ENCODE measurements at places on chromosomes 13 and 19.

DNA sequence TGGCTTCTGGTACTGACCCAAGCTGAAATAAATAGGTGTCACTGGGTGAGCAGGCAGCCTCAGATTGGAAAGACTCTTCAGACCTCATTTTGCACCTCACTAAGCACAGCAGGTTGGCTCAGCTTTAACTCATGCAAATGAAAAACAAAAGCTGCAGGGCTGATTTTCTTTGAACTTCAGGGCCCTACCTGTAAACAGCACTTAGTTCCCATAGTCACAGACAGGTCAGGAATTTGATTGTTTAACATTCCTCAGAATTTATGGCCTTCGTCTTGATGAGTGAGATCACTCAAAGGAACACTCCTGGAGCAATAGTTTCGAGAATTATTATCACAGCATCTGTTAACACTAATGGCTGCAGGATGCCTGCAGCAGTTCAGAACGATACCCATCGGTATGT is 718.5 kb downstream of the EFNB2 start:
- no peak for DNase-seq

- DNase-seq, result no peak
These were observed 57.0 kb downstream of the SLC10A2 start for GRCh38 chr13:103009051-103009840.

DNA sequence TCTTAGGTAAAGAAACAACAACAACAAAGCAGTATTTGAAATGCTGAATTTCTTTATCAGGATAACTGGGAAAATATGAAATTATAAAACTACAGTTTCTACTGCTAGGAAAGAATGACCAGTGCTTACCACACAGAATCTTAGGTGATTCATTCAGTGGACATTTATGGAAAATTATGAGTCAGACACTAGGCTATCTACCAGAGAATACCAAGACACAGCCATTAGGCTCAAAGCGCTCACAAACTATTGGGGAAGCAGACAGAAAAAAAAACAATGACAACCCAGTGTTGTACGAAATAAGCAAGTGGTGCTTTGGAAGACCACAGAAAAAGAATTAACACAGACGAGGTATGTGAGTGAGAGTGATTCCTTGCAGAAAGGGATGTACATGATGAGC is 1019.5 kb downstream of the PCDH9 start:
- no peak for DNase-seq

DNA sequence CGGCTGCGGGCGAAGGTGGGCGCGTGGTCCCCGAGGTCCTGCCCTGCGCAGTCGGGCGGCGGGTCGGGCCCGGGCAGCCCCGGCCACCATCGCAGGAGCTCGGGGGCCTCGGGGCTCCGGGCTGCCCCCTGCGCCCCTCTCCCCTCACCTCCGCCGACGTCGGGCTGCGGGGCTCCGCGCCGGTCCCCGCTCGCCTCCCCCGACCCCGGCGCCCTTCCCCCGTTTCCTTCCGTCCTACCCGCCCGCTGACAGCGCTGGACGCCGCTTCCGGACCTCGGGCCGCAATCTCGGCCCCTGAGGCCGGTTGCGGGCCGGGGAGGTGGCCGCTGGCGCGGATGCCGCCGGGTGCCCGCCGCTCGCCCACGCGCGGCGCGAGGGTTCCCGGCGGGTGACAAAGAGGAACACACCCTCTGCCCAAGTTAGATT is 720 bp downstream of the FARP1 start:
- no peak for DNase-seq

DNA sequence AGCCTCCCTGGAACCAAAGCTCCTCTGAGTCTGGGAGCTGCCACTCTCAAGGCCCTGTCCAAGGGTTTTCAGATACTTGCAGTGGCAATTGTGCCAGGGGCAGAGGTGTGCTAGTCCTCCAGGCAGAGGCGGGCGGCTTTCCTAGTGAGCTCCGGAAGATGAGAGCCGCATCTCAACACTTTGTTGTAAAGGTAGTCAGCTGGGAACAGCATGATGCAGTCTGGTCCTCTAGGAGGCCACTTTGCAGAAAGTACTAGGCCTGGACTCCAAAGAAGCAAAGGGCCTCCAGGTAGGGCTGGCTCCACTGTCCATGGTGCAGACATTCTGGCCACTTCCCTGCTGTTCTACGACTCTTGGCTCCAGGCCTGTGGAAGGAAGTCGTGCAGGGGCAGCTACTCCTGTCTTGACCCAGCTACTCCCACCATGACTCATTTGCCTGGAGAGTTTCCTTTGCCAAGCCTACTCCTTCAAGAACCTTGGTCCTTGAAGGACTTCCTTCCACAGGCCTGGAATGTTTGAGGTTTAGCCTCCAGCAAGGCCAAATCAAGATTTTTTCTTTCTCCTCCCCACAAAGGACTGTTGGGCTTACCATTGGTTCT is 9.9 kb upstream of the ZNF536 start:
- no peak for DNase-seq

DNA sequence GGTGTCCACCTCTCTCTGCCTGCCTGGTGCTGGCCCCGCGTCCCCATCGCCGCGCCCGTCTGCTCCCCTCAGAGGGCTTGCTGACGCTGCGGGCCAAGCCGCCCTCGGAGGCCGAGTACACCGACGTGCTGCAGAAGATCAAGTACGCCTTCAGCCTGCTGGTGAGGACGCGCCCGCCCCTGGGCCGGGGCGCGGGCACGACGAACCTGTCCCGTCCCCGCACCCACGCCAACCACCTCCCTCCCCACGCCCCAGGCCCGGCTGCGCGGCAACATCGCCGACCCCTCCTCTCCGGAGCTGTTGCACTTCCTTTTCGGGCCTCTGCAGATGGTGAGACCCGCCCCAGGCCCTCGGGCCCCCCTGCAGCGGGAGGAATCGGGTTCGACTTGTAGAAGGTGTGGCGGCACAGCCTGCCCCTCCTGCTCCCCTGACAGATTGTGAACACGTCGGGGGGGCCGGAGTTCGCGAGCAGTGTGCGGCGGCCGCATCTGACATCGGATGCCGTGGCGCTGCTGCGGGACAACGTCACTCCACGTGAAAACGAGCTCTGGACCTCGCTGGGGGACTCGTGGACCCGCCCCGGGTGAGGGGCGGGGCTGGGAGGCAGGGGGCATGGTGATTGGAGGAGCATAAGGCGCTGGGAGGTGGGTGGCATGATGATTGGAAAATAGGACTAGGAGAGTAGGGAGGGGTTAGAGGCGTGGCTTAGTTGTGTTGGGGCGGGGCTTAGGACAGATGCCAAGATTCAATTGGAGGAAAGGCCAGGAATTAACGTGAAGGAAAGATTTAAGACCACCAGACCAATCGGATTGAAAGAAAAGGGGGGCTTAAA is 6.6 kb downstream of the EPS8L1 start:
- DNase-seq, result peak; percentile 40

DNA sequence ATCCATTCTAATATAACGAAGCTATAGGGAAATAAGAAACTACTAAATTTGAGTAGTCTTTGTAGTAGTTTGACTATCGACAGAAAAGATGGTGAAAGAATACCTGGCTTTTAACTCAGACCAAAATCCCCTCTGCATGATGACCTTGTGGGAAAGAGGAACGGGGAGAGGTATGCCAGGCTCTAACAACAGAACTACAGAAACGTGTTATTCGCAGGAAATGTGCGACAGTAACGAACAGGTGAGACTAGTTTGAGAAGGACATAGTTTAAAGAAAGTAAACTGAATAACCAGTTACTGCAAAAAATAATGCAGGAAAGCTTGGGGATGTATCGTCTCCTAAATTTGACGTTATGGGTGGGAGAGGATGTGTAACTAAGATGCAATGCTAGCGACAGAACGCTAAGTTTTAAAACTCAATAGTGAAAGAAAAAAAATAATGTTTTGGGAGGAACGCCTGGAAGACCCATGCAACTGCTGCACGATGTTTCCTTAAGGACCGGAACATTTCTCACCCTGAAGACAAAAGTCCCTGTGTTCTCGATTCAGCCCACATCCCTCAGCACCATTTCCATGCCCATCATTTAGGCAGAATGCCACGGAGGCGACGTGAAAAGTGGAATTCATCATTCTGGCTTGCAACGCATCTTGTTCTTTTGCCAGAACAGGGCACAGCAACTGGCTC is 1.6 kb upstream of the RAP2A start:
- DNase-seq, result no peak

- no peak for DNase-seq
These were observed 6.6 kb upstream of the C1QTNF9B start for GRCh38 chr13:23903906-23904280.

DNA sequence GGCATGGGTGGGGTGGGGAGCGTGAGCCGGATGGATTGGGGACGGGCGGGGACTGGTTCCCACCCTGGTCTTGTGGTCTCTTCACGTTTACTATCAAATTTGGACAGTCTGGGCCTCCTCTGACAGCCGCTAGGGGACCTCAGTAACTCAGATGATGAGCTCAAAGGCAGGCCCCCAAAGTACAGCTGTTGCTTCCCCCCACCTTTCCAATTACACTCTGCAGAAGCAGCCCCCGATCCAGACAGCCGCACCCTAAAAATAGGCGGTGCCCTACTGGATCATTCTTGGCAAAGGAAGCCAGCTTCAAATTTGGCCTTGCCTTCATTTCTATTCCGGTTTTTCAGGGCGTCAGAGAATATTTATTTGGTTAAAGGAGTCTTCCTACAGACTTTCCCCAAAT is 1.9 kb upstream of the FOXO1 start:
- DNase-seq, result no peak

DNA sequence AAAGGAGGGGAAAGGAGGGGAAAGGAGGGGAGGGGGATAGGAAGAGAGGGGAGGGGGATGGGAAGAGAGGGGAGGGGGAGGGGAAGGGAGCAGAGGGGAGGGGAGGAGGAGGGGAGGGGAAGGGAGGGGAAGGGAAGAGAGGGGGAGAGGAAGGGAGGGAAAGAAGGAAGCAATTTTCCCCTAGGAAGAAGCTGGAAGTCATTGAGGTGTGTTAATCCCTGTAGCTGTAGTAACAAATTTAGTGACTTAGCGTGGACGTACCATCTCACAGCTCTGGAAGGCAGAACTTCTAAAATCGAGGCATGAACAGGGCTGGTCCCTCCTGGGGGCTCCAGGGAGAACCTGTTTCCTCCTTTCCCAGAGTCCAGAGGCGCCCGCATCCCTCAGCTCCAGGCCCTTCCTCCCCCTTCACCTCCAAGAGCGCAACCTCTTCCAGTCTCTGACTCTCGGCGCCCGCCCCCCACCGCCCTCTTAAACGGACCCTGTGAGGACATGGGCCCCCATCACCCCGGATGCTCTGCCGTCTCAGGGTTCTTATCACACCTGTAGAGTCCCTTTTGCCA is 5.6 kb upstream of the CDC34 start:
- DNase-seq, result no peak

DNA sequence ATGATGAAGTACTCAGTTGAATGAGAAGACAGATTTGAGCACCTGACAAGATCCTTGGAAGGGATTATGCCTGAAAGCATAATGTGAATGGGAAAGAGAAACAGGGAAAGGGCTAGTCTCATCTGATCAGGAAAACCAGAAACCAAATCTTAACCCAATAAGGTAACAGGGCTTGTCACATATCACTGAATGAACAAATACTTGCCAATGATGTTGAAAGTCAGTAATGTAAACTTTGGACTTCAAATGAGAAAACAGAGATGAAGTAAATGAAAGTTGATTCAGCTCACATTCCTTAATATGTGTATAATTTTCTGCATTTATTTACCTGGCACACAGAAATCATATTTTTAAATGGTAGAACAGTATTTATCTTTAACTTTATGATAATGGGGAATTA is 480.0 kb downstream of the KCTD12 start:
- no peak for DNase-seq

- no peak for DNase-seq
These were observed 460 bp downstream of the KMT5C start for GRCh38 chr19:55339889-55340783.

DNA sequence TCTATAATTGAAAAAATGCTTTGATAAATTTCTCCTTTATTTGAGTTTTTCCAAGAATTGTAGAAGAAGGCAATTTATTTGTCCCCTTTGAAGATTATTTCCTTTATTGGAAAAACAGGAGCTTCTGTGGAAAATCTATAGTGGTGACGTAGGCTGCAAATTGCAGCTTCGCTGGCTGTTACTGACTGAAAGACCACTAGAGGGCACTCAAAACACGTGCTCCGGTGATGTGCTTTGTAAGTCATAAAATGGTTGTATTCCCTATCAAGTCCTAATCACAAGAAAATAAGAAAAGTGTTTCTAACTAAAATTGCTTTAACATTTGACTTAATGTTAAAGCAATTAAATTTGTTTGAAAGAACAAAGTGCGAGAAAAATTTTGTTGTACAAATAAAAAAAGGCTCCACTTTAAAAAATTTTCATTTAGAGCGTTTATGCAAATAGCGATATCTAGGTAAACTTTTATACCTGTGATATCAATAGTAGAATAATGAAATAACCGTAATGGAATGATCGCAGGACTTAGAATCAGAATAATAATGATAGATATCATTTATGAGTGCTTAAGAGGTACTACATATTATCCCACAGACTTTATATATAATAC is 638.2 kb upstream of the SPRY2 start:
- DNase-seq, result no peak

DNA sequence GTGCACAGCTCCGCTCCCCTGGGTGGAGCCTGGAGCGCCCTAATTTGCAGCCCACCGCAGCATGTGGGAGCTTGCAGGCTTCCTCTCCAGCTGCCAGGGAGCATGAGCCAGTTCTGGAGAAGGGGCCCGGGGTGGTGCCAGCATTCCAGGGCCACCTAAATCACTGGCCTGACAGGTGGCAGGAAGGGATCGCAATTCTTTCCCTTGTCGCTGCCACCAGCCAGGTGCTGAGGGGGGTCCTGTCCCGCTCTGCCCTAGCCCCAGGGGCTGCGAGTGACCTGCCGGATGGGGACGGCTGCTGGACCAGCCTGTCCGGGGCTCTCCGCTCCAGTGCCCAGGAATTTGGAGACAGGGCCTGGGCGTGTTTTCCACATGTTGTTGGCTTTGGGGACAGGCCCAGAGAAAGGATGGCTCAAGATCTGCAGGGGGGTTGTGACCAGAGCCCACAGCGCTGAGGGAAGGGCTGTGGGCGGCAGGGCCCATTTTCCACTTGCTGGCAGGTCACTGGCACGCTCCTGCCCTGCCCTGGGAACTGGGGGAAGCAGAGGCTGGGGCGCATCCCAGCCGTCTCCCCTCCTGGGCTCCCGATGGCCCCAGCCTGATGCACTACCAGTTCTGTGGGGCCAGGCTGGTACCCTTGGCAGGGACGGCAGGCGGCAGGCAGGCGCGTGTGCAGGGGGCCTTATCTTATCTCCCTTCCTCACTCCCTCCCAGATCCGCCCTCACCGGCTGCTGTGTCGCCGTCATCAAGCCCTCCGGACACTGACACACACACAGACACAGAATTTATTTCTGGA is 9.5 kb downstream of the NDUFA11 start:
- DNase-seq, result no peak

DNA sequence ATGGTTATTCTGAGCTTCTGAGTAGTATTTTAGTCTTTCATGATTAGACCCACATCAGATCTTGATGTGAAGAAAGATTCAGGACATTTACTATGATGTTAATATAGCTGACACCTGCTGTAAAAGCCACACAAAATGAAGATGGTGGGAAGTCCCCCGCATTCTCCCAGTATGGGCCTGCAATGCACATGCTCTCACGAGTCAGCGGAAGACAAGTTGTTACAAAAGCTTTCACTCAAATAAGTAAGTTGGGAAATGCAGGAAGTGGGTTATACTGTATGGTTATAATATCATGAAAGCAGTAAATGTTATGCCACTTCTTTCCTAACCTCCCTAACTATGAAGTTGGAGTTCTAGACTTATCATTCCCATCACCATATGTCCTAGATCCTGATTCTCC is 171.9 kb downstream of the KLF5 start:
- DNase-seq, result no peak

- DNase-seq, result no peak
These were observed 676.7 kb downstream of the PCDH9 start for GRCh38 chr13:66553391-66553790.

GRCh38 chr13:70128098-70128497 is 19.8 kb upstream of the KLHL1 start:
- DNase-seq, result no peak

Data from stimulated activated CD4-positive, alpha-beta T cell treated with anti-CD3 and anti-CD28 coated beads, Interleukin-12 subunit alpha, Interleukin-12 subunit beta, amount 100 ng/mL, for 4 hours (primary cell).